ENCODE measurements at places on chromosomes 12 and 14.

- no peak for DNase-seq
Observed at GRCh38 chr12:125674554-125675338, 609.5 kb downstream of the AACS start.

GRCh38 chr14:27085500-27085899 is 487.7 kb upstream of the NOVA1 start:
- no peak for DNase-seq

DNA sequence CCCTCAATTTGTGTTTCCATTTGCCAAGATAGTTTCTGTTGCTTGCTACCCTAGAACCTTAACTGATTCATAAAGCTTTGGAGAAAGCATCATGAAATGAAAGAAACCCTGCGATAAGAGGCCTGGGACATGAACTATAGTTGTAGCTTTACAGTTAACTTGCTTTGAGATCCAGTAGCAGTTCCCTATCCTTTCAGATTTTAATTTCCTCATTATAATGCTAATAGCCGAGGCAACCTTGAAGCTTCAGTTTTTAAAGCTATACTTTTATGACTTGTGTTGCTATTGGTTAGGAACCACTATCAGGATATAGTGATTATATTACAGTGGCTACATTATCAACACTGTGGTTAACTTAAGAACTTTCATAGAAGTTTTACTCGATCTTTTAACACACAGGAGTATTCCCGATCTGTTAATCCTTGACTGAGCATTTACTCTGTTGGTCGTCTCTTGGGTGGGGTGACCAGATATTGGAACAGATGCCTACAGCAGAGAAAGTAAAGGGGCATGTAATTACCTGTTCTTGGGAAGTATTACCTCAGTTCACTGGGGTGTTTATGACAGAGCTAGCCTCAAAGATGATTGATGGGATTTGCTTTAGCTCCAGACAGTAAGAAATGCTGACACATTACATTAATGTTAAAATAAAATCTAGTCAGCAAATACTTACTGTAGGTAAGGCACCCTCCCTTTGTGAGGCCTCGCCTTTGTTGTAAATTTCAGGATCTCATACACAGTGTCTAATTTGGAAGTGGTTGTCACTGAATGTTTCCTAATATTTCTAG is 86.2 kb upstream of the CSRP2 start:
- DNase-seq, result no peak

DNA sequence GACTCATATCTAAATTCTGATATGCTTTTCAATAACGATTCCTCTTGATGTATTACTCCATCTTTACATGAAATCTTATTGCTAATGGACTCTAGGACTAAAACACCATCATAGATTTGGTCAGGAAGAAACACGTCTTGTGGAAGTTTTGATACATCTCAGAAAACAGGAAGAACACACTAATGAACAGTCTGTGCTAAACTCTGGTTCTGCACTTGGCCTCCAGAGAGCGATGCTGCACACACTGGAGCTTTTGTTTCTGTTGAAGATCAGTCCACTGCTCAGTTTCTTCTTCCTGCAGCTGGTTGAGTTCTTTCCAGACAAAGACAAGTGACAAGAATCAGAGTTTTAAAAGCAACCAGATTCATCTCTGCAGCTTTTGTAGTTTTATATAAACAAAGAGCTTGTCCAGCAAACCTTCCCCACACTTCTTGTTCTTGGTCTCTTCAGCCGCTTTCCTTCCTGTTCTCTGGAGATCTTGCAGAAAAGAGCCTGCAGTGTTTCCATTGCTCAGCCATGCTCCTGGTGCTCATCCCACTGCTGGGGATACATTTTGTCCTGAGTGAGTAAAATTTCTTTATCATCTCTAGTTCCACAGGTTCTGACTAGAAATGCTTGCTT is 229.1 kb upstream of the OR4E1 start:
- peak; percentile 17 for DNase-seq

GRCh38 chr14:53879022-53879686 is 77.5 kb downstream of the BMP4 start:
- no peak for DNase-seq

- peak; percentile 67 for DNase-seq
Observed at GRCh38 chr12:109714141-109714912, 702 bp downstream of the FAM222A start.

DNA sequence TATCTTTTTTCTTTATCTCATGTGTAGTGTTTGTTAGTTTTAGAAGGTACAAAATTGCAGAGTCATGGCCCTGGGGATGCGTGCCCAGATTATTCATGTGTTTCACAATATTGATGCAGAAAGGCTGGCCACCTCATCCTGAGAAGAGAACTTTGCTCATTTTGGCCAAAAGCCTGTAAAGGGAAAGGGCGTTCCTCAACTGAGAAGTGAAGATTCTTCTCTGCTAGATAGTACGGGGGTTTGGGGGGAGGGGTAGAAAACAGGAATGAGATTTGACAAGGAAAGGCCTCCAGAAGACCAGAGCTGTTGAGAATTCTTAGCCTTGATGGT is 1.7 kb downstream of the MGST1 start:
- no peak for DNase-seq

- DNase-seq, result peak; percentile 10
Observed at GRCh38 chr14:51248016-51248987, 8.3 kb downstream of the TMX1 start.

GRCh38 chr12:13135371-13136178 is 32.1 kb upstream of the GSG1 start:
- no peak for DNase-seq

- no peak for DNase-seq
Observed at GRCh38 chr14:90559811-90560492, 163.1 kb downstream of the CALM1 start.

DNA sequence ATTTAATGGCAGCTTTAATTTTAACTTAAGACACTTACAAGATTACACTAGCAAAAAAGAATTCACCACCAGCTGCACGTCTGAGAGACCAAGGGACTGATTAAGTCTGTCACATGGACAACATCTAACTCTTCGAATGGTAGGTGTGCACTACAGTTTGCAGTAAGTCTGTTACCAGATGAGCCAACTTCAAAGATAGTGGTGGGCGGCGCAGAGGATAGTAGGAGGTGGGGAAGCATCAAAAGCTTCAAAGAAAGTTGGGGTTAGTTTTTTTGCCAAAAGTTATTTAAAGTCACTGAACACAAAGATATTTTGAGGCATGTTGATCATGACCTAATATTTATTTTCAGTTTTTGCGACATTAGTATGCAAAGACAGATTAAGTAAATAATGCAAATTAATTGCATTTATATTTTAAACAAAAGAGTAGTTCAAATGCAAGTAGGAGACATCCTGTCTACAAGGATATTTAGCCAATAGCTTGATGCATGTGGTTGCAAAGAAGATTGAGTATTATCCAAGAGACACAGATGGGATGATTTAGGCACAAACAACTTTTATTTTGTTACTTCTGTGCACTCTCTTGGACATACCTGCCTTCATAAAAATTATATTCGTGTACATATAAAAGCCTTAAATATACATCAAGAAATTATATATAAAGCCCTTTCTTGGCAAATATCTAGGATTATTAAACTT is 327.7 kb downstream of the BMP4 start:
- DNase-seq, result no peak

DNA sequence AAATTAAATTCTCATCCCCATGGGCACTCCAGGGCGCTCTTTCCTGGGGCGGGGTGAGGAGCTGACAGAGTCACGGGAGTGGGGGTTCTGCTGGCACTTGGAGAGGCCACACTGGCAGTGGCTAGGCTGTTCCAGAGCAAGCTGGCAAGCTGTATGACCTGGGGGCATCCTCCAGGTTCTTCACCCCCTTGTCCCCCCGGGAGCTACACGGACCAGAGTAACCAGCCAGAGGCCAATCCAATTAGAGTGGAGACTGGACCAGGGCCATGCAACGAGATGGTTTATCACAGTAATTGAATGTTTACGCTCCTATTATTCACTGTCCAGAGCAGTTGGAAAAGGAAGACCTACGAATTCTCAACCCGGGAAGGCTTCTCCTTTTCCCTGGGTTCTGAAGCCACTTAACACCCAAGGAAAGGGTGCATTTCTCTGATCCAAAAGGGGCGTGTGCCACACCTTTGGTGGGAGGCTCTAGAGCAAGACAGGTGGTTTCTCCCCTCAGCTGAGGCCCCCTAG is 43.8 kb upstream of the PNMA1 start:
- no peak for DNase-seq

DNA sequence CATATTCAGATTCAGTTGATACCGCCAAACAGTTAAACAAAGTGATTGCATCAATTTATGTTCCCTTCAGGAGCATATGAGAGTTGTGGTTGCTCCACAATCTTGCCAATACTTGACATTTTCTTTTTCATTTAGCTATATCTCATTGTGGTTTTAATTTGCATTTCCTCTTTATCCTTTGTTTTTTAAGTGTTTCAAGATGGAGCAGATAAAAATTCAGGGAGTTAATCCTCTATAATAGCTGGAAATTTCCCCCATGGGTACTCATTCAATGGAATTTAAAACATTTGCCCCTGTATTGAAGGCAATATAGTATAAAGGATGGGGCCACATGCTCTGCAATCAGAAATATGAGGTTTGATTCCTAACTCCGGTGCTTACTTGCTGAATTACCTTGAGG is 1.1 kb upstream of the EXD2 start:
- DNase-seq, result no peak

GRCh38 chr12:46368138-46368537 is 4.4 kb downstream of the SLC38A2 start:
- no peak for DNase-seq

DNA sequence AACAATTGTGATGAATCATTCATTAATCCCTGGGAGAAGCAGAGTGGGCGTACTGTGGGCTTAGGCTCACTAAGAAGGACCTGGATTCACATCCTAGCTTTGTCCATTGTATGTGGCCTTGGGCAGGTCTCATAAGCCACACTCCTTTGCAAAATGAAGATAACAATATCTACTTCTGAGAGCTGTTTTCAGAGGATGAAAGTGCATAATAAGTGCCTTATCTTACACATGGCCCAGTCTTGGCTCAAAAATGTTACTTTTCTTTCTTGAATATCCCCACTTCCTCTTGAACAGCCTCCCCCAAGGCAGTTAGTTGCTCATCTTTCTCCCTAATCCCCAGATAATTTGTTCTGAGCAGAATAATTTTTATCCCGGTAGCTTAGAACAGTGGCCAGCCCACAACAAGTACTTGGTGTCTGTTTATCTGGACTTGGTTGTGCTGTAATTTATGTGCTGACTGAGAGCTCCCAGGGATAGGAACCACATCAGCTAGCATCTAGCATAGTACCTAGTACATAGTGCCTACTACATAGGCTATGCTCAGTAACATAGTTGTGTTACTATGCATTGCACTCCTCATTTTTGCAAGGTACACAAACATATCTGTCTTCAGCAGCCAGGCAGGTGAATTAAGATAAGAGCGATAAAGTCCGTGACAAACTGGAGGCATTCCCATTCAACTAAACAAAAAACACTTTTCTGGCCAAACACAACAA is 61.7 kb upstream of the NUDT4 start:
- DNase-seq, result no peak

- no peak for DNase-seq
Observed at GRCh38 chr12:6215932-6216494, 15.8 kb downstream of the CD9 start.

- DNase-seq, result no peak
Observed at GRCh38 chr12:3661028-3661427, 91.9 kb downstream of the CRACR2A start.

GRCh38 chr14:102507081-102507856 is 2.3 kb downstream of the ANKRD9 start:
- no peak for DNase-seq

- no peak for DNase-seq
Observed at GRCh38 chr14:90556012-90556477, 159.2 kb downstream of the CALM1 start.
